HT1080 (cell line): ENCODE measurements at places on chromosomes 4 and X. TPM values are rescaled to one million over a fixed set of nuclear protein-coding genes. Genes with fewer than 3 reads are reported as not detected.

DNA sequence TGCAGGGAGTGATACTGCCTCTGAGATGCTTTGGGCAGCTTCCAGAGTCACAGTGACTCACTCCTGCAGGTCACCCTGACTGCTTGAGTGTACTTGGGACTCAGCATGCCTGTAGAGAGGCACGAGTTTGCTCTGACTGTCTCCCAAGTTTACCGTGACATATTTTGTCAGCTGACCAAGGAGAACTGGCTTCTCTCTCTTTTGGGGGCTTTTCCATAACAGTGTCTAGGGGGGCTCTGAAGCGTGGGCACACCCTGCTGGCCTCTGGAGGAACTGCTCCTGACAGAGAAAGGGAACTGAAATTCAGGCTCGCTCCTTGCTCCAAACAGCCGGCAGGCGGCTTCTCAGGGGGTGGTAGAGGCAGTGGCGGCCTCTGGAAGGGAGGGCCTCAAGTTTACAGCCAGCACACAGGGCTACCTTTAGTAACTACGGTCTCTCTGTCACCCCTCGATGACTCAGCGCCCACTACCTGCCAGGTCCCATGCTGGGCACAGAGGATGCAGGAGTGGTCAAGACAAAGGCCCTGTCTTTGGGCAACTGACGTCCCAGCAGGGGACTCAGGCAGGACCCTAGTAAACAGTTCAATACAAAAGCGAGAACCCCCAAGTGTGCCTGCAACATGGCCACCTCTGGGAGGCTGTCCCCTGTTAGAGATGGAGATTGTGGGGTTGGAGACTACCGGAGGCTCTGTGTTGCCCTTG is 17.8 kb downstream of the ZNF185 start:
- DNase-seq = peak; percentile 53

GRCh38 chrX:11439846-11440245 is 146.6 kb downstream of the AMELX start:
- no peak for DNase-seq

GRCh38 chrX:154592505-154592904 is 7.6 kb downstream of the CTAG1A start:
- no peak for DNase-seq

GRCh38 chrX:46465203-46465602 is 80.0 kb downstream of the ZNF674 start:
- DNase-seq = no peak

- no peak for DNase-seq
Measured at GRCh38 chrX:75115707-75116413, 40.2 kb downstream of the ABCB7 start.

- DNase-seq = no peak
Measured at GRCh38 chr4:1749826-1750225, 28.5 kb downstream of the TACC3 start.

DNA sequence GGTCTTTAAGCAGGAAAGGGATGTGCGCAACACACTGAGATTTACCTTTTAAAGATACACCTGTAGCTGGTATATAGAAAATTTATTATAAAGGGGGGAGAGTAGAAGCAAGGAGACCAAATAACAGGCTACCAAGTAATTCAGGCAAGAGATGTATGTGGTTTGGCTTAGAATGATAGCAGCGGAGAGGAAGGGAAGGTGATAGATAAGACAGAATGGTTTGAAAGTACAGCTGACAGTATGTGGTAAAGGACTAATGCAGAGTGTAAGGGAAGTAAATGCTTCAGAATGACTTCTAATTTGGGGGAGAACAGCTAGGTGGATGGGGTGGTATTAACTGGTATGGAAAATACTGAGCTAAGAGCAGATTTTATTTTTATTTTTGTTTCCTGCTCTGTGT is 308.9 kb downstream of the ANTXR2 start:
- no peak for DNase-seq

DNA sequence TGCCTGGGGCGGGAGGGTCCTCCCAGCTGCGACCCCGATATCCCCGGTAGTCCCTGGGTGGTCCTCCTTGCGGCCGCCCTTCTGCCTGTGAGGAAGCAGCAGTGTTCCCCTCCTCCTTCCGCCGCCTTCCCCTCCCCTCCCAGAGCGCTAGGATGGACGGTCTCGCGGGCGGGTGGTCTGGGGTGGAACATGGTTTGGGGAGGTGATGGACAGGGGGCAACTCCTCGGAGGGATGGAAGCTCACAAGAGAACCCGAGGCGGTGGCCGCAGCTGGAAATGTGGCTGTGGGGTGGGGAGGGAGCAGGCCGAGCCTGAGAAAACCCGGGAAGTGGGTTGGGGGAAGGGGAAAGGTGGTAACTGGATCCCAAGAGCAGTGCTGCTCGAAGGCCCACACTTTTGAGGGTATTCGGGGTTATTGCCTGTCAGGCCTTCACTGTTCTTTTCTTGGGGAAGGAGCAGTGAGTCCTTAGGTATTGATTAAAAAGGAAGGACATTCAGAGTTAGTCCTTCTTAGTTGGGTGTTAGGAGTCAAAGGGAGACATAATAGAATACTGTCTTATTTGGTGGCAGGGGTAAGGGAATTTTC is 581 bp downstream of the UBE2K start:
- peak; percentile 51 for DNase-seq

- no peak for DNase-seq
Measured at GRCh38 chr4:99205153-99205979, 13.7 kb downstream of the ADH6 start.

DNA sequence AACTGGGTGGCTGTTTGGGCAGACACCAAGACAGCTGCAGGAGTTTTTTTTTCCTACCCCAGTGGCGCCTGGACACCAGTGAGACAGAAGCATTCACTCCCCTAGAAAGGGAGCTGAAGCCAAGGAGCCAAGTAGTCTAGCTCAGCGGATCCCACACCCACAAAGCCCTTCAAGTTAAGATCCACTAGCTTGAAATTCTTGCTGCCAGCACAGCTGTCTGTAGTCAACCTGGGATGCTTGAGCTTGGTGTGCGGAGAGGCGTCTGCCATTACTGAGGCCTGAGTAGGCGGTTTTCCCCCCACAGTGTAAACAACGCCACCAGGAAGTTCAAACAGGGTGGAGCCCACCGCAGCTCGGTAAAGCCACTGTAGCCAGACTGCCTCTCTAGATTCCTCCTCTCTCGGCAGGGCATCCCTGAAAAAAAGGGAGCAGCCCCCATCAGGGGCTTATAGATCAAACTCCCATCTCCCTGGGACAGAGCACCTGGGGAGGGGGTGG is 171.4 kb downstream of the ARHGEF9 start:
- DNase-seq = peak; percentile 3

GRCh38 chr4:114694770-114695169 is 96.2 kb downstream of the UGT8 start:
- DNase-seq = peak; percentile 37

- DNase-seq = peak; percentile 73
Measured at GRCh38 chrX:8629871-8630270, 102.1 kb downstream of the ANOS1 start.

DNA sequence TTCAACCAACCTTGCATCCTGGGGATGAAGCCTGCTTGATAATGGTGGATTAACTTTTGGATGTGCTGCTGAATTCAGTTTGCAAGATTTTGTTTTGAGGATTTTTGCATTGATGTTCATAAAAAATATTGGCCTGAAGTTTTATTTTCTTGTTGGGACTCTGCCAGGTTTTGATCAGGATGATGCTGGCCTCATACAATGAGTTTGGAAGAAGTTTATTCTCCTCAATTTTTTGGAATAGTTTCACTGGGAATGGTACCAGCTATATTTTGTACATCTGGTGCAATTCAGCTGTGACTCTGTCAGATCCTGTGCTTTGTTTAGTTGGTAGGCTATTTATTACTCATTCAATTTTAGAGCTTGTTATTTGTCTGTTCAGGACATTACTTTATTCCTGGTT is 340.3 kb upstream of the TRAM1L1 start:
- DNase-seq = no peak

DNA sequence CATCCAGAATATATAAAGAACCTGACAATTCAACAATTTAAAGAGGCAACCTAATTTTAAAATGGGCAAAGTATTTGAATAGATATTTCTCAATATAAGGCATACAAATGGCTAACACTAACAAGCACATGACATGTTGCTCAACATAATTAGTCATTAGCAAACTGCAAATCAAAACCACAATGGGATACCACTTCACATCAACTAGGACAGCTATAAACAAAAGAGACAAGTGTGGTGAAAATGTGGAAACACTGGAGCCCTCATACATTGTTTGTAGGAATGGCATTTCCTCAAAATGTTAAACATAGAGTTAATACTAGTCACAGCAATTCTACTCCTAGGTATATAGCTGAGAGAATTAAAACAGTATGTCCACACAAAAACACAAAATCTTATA is 96.7 kb downstream of the CORIN start:
- DNase-seq = peak; percentile 66

- no peak for DNase-seq
Measured at GRCh38 chr4:113908829-113909228, 70.6 kb downstream of the ARSJ start.

GRCh38 chr4:176238157-176238610 is 30.8 kb downstream of the ASB5 start:
- no peak for DNase-seq

GRCh38 chr4:4791299-4792111 is 68.0 kb upstream of the MSX1 start:
- peak; percentile 34 for DNase-seq

DNA sequence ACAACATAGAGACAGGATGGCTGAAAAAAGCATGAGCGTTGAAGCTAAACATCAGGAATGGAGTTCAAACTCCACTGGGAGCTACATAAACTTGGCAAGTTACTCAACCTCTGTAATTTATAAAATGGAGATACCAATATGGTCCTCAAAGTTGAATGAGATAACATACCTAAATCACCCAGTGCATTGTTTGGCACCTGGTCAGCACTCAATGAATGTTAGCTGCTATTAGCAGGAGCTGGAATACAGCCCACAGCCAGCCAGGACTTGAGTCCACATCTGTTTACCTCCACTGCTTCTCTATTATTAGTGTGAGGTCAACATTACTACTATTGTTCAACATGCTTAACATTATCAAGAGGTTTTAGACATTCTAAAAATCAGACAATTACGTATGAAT is 97.9 kb downstream of the NR3C2 start:
- no peak for DNase-seq

The SPANXN3 gene
- 1.1 and 2.4 TPM in 2 replicates for total RNA-seq

The RRH gene
- 0.17 TPM in 1 of 2 replicates, not detected in the other for total RNA-seq

The HHIP gene
- total RNA-seq = 36.9 and 48.8 TPM in 2 replicates
